Sigmoid colon (tissue), 7 donors: ENCODE measurements at places on chromosomes 2 and 18. TPM values are rescaled to one million over a fixed set of nuclear protein-coding genes. Genes with fewer than 3 reads are reported as not detected.

DNA sequence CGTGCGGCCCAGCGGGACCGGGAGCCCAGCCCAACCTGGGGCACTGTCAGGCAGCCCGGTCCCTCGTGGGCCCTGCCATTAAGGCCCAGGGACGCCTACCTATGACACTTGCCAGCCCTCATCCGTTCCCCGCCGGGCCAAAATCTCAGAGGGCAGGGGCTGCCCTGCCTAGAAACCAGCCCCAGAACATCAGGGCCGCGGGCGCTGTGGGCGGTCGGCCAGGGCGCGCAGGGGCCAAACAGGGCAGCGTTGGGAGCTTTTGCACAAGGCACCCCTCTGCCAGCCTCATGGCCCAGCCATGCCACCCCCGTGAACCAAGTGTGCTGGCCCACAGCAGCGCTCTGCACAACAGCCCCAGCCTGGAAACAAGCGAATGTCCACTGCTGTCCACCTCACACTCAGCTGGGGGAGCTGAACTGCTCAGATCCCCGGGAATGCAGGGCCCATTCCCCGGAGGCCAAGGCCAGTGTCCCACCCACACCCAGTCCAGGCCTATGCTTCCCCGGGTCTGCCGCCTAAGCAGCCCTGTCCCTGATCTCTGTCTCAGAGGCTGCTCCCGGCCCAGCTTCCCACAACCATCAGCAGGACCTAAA is 3.5 kb upstream of the NEURL3 start:
- no peak for DNase-seq

GRCh38 chr18:68763083-68763482 is 34.8 kb upstream of the CCDC102B start:
- no peak for DNase-seq

Gene PLA2R1
- 10.0 TPM for total RNA-seq

Gene EVX2
- total RNA-seq = 4.6 TPM

GRCh38 chr2:239580199-239580527 is 179.3 kb upstream of the HDAC4 start:
- no peak for DNase-seq
